Left ventricle myocardium inferior (tissue), 1 donor: ENCODE measurements at places on chromosomes 1 and 21. TPM values are rescaled to one million over a fixed set of nuclear protein-coding genes. Genes with fewer than 3 reads are reported as not detected.
A peak's percentile ranks its signal among the peaks of the same experiment; 100 is the strongest.

DNA sequence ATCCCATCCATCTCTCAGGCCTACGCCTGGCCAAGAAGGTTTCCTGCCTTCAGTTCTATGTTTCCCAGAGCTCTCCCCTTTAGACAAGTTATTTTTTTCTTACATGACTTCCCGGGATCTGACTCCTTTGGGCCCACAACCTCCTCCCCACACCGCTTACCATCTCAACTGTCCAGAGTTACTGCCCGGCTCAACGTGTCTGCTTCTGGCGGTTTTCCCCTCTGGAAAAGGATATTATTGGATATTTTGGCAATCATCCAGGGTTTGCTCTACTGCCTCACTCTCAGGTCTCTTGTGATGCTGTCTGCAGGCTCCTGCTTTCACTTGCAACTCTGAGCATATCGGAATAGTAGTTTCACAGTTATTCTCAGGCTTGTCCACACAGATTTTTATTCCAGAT lies 318.2 kb upstream of the CAMK1G start:
- H3K36me3 ChIP-seq, result no peaks in the 10 kb centered on the region
- H3K4me3 ChIP-seq, result no peak overlapping the region
- H3K4me1 ChIP-seq, result no peaks in the 10 kb centered on the region
- H3K27me3 ChIP-seq, result peaks cover 18% of the 10 kb centered on the region
- H3K27ac ChIP-seq, result no peak overlapping the region

- no peak overlapping the region for H3K4me3 ChIP-seq
- H3K27ac ChIP-seq, result no peak overlapping the region
- H3K27me3 ChIP-seq, result no peaks in the 10 kb centered on the region
- DNase-seq, result no peak
- no peaks in the 10 kb centered on the region for H3K36me3 ChIP-seq
- H3K4me1 ChIP-seq, result no peaks in the 10 kb centered on the region
Measured at GRCh38 chr1:243982447-243983018, 68.5 kb upstream of the ZBTB18 start.

CDC7 gene
- 0.60 TPM for total RNA-seq

DNA sequence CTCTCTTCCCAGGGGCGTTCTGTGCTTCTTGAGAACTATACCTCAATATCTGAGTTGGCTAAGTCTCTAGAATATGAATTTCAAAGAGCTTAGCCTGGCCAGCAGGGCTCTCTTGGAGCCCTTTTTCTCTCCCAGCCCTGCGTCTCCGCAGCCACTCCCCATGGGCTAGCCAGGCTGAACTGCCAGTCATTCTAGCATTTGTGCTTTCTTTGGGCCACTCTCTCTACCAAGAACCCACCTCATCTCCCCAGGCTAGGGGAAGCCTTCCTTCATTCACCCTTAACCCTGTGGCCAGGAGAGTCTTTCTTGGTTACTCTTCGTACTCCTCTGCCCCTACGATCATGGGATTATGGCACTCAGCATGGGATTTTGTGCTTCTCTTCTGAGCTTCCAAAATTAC lies 18.2 kb downstream of the ABCG1 start:
- H3K4me3 ChIP-seq, result no peak overlapping the region
- H3K27ac ChIP-seq, result peak overlapping the region; percentile 90
- no peaks in the 10 kb centered on the region for H3K27me3 ChIP-seq
- peaks cover 72% of the 10 kb centered on the region for H3K4me1 ChIP-seq
- DNase-seq, result no peak

DNA sequence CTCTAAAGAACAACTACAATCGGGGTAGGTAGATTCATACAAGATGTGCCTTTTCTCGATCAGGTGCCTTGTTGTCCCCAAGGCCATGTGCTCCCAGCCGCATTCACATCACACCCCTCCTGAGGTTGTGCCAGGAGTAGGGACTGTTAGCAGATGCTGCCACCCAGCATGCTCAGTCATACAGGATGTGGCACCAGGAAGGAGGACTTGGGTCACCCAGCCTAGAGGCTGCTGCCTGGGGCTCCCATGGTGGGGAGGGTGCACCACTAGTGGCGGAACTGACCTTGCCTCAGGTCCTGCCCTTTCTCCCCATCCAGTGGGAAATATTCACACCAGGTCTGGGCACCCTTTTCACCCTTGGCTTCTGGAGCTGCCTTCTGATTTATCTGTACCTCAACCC lies 8.3 kb downstream of the TEX35 start:
- no peak for DNase-seq
- H3K36me3 ChIP-seq, result no peaks in the 10 kb centered on the region
- no peak overlapping the region for H3K27ac ChIP-seq
- H3K27me3 ChIP-seq, result no peaks in the 10 kb centered on the region
- H3K4me1 ChIP-seq, result no peaks in the 10 kb centered on the region
- H3K4me3 ChIP-seq, result no peak overlapping the region

DNA sequence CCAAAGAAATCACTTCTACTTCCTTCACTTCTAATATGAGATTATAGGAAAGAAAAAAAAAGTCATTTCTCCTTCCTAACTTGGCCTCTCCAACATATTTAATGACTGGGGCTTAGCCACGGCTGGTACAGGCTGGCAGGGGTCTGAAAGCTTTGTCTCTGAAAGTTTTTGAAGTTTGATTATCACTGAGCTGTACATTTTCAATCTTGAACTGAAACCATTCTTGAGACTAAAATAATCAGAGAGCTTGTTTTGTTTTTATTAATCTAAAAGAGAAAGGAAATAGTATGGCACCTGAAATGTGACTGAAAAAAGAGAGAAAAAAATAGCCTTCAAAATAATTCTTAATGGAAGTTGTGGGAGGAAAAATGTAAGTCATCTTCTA lies 3.8 kb upstream of the KRTAP19-8 start:
- no peaks in the 10 kb centered on the region for H3K4me1 ChIP-seq
- no peak for DNase-seq
- H3K36me3 ChIP-seq, result no peaks in the 10 kb centered on the region
- H3K27ac ChIP-seq, result no peak overlapping the region

DNA sequence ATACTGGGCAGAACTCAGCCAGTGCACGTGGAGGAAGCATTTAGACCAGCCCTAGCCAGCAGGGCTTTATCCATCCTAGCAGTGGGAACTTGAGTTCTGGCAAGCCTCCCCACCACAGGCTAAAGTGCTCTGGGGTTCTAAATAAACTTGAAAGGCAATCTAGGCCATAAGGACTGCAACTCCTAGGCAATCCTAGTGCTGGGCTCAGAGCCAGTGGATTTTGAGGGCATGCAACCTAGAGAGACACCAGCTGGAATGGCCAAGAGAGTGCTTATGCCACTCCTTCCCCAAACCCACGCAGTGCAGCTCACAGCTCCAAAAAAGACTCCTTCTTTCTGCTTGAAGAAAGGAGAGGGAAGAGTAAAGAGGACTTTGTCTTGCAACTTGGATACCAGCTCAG lies 70.5 kb upstream of the APOBEC4 start:
- H3K27ac ChIP-seq, result peak overlapping the region; percentile 73
- H3K27me3 ChIP-seq, result no peaks in the 10 kb centered on the region

DNA sequence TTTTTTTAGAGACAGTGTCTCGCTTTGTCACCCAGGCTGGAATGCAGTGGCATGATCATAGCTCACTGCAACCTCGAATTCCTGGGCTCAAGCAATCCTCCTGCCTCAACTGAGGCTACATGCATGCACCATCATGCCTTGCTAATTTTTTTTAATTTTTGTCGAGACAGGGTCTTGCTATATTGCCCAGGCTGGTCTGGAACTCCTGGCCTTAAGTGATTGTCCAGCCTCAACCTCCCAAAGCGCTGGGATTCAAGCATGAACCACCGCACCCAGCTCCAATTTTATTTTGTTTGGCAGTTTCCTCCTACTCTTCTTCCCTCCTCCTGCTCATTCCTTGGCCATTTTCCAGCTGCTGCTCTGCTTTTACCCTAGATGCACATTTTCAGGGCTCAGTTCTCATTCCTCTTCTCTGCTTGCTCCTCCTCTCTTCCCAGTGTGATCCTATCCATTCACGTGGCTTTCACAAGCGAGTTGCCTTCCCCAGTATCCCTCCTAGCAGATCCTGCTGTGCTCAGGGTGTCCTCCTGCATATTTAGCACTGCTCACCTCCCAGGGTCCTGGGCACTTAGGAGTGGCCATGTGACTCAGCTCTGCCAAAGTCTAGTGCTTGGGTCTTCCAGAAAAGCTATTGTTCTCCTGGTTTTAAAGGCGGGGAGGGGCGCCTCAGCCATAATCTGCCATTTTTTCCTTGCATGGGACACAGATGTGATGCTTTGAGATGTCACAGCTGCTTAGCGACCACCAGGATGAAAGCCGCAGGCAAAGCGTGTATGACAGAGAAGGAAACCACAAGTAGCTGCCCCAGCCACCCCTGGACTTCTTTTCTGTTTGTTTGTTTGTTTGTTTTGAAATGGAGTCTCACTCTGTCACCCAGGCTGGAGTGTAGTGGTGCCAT lies 33.7 kb downstream of the PSEN2 start:
- H3K4me3 ChIP-seq, result no peak overlapping the region
- DNase-seq, result no peak
- peaks cover 13% of the 10 kb centered on the region for H3K4me1 ChIP-seq

CTSS gene
- total RNA-seq, result 27.5 TPM

GRCh38 chr1:37071829-37072228 lies 37.5 kb upstream of the GRIK3 start:
- DNase-seq, result peak; percentile 22
- H3K36me3 ChIP-seq, result no peaks in the 10 kb centered on the region
- peaks cover 57% of the 10 kb centered on the region for H3K27me3 ChIP-seq
- no peak overlapping the region for H3K4me3 ChIP-seq
- H3K27ac ChIP-seq, result no peak overlapping the region

DNA sequence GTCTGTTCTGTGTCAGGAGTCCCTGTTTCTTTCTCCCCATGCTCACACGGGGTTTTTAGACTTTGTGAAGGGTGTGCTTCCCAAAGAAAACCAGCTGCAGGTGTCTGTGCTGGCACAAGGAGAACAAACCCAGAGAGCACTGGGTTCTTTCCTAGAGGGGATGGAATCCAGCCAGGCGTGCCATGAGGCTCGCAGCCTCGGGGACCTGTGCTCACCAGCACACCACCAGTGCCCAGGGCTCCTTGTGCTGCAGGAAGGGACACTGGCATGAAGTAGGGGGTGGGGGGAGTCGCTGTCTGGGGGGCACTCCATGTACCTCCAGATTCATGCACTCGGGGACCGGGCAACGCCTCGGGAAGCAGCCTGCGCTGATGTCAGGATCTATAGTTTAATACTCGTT lies 57.9 kb downstream of the AGPAT3 start:
- H3K4me1 ChIP-seq, result peaks cover 98% of the 10 kb centered on the region
- DNase-seq, result no peak
- no peaks in the 10 kb centered on the region for H3K36me3 ChIP-seq
- peak overlapping the region; percentile 6 for H3K4me3 ChIP-seq
